ENCODE measurements at places on chromosomes 5 and 9. TPM values are rescaled to one million over a fixed set of nuclear protein-coding genes. Genes with fewer than 3 reads are reported as not detected.

DAB2 gene
- not detected for total RNA-seq

- DNase-seq: no peak
Observed at GRCh38 chr5:41843456-41844370, 26.5 kb downstream of the OXCT1 start.

- no peak for DNase-seq
Observed at GRCh38 chr5:86030753-86031152, 587.0 kb upstream of the COX7C start.

DNA sequence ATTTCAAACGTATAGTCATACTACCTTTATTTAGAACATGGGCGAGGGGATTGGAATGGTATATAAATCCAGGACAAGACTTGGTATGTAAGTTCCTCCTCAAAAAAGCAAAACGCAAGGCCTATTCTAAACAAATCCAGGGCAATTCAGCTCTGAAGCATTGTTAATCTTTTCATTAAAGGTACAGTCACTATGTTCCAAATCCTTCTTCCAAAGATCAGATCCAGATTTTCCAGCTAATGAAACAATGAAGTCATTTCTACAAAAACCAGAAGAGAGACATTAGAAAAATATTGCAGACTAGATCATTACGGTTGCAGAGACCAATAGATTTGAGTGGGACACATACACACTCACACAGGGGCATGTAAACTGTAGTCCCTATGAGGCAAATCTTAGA lies 116.1 kb upstream of the BNC2 start:
- DNase-seq: no peak

All from activated T-helper 1 cell treated with anti-CD3 and anti-CD28 coated beads, Interleukin-12 subunit alpha, Interleukin-12 subunit beta, Interleukin-2, Interleukin-4 antibody, amounts not matched to agents 30 ng/mL and 10 ng/mL and 1 ng/mL, durations not matched to agents 14 hours and 24 hours and 36 hours (primary cell).